ENCODE measurements at places on chromosomes 3 and 15.

GRCh38 chr3:98890965-98891910, 10.3 kb downstream of the DCBLD2 start:
- no peak for DNase-seq

- DNase-seq, result no peak
Measured at GRCh38 chr15:89820666-89821611, 6.3 kb upstream of the ANPEP start.

GRCh38 chr15:64029110-64029509, 17.2 kb downstream of the DAPK2 start:
- no peak for DNase-seq

DNA sequence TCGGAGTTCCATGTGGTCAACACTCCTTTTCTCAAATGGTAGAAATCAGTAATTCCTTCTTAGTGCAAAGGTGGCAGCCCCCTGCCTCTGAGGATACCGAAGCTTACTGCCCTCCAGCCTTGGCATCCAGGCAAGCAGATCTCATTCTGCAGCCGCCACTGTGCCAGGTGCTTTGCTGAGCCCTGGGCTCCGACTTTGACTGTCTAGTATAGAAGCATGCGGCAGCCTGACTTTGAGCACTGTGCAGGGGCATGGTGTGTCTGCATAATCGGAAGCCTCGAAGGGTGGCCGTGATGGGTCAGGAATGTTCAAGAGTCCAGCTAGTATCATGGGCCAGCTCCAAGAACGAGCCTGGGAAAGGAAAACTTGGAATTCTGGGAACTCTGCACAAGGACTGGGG, 39.7 kb downstream of the ABTB1 start:
- no peak for DNase-seq

- no peak for DNase-seq
Measured at GRCh38 chr3:10552631-10552943, 47.2 kb upstream of the ATP2B2 start.

- no peak for DNase-seq
Measured at GRCh38 chr3:30513374-30514152, 92.8 kb upstream of the TGFBR2 start.
